ENCODE measurements at places on chromosomes 5 and 9.

DNA sequence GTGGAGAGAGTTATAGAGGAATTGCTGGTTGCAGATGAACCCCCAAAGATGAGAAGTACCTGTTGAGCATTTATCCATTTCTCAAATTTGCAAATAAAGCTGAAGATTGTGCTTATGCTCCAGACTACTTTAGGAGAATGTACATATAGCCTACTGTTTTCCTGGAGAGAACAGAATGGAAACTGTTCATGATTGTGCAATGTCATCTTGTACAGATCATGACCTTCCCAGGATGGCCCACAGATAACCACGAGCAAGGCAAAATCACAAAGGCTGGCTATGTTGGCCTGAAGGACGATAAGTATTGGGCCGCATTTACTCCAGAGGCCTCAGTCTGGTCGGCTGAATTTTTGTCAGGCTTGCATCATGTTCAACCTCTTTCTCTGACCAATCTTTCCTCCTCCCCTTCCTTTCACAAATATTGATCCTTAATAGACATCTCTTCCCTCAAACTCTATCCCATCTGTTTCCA is 28.5 kb upstream of the RICTOR start:
- no peak for DNase-seq

GRCh38 chr5:18032744-18033143 is 398.5 kb downstream of the TAF11L14 start:
- DNase-seq, result no peak

- DNase-seq, result peak; percentile 15
Observed at GRCh38 chr5:146878476-146879172, at the start of gene PPP2R2B. TSS of gene PPP2R2B (minus strand) at chr5:146878757.

DNA sequence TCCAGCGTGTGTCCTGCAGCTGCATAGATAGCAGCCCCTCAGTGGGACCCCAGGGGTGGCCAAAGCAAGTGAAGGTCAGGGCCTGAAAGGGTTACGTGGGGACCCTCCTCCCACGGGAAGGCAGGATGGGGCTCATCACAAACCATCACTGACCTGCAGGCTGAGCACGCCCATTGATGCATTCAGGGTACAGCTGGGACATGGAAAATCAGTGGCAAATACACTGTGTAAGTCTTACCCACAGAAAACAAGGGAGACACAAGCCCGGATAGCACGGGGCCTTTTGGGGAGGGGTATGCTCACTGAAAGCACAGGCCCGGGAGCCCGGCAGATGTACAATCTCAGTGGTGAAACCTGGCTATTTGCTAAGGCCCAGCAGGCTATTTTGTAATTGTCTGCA is 49.1 kb downstream of the SEMA4D start:
- DNase-seq, result no peak

GRCh38 chr5:180467989-180468731 is 26.0 kb upstream of the CNOT6 start:
- DNase-seq, result no peak

- no peak for DNase-seq
Observed at GRCh38 chr5:89287964-89288363, 405.0 kb upstream of the MEF2C start.

DNA sequence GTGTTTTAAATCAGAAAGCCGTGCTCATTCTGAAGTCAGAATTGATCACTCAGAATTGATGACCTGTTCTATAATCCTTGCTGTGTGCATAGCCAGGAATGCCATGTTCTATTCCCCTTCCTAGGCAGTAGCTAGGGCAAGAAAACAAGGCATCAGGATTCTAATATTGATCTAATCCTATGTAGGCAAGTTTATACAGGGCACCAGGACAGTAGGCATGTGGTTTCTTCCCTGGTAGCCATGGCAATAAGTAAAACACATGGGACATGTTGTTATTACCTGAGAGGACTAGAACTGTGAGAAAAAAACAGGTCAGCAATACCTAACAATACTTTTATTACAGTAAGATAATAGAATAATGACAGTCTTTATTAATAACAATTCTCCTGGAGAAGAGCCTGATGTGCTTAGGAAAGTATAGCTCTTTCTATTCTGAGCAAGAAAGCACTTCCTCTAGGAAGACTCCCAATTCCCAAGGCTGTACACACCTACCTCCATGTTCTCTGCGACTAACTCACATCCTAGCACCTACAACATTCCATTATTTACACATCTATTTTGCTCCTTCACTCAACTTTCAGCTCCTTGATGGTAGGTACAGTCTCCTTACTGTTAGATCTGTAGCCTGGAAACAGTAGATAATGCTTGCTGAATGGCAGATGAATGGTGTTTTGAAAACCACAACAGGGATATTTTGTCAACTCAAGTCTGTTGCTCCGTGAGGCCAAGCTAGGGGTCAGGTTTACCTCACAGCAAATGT is 70.8 kb downstream of the STX17 start:
- no peak for DNase-seq

Data from NCI-H1930 (cell line).